ENCODE measurements at places on chromosomes 5 and 9.

- no peak for DNase-seq
These were observed 109.2 kb upstream of the SMIM23 start for GRCh38 chr5:171676286-171676944.

GRCh38 chr9:2018162-2018643 lies 3.1 kb downstream of the SMARCA2 start:
- DNase-seq = no peak

- no peak for DNase-seq
These were observed 388.6 kb upstream of the IRX2 start for GRCh38 chr5:3140117-3140516.

GRCh38 chr5:15943487-15943886 lies 236.1 kb downstream of the MARCHF11 start:
- DNase-seq = no peak

DNA sequence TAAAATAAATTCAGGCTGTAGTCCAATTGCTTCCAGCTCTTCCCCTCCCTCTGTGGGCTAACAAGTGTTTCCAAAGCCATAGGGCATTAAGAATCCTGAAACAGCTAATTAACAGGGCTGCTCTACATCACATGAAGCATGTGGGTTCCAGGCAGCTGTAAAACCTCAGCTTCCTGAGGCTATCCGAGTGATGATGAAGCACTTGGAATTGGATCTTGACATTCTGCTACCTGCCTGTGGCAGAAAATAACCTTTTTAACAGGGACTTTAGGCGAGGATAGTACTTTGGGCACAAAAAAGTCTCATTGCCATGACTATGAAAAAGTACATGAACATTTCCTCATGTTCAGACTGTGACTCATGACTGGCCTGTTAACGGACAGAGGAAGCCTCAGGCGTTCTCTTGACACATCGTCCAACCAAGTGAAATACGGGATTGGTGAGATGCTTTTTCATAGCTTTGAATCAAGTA lies 107.2 kb downstream of the PDE4D start:
- no peak for DNase-seq

DNA sequence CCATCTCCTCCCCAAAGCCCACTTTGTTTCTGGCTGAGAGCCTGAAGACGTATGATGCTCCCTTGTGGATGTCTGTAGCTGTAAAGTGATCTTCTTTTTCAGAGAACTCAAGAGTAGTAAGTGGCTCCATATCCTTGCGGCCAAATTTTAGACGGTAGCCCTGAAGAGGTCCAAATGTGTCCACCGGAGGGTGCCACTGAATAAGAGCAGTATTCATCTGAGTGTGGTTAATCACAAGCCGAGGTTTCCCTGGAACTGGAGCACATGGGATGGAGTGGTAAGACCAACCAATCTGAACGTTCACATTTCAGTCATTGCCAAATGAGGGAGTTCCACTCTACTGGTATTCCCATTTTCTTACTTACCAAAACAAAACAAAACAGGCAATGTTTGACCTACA lies 686.5 kb upstream of the DMAC1 start:
- DNase-seq = no peak

DNA sequence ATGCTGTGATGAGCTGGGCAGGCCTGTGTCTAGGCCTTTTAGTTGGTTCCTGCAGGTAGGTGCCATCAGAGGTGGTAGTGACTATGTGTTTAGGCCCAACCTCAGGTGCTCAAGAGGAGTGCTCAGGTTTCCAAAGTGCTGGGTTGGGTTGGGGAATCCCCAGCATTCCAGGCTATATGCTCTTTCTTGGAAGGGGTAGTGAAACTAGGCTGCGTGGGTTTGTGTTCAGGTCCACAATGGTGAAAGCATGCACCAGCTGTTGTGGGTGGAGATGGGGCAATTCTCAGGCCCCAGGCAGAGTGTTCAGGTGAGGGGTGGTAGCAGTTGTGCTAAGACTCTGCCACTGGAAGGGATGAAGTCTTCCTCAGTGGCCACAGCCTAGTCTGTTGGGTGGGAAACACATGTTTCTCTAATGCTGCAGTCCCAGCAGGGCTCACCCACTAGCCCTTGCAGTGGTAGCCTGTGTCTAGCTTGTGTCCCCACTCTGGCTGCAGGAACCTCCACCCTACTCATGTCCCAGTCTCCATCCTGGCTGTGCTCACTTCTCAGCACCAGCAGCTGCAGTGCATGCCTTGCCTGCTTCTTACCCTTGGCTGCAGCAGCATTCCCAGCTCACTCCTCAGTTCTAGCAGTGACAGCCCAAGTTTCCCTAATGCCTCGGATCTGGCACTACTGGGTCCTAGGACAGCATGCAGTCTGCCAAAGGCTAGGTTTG lies 78.9 kb downstream of the FAM170A start:
- no peak for DNase-seq

GRCh38 chr9:76161106-76161505 lies 233.1 kb downstream of the RFK start:
- DNase-seq = no peak

DNA sequence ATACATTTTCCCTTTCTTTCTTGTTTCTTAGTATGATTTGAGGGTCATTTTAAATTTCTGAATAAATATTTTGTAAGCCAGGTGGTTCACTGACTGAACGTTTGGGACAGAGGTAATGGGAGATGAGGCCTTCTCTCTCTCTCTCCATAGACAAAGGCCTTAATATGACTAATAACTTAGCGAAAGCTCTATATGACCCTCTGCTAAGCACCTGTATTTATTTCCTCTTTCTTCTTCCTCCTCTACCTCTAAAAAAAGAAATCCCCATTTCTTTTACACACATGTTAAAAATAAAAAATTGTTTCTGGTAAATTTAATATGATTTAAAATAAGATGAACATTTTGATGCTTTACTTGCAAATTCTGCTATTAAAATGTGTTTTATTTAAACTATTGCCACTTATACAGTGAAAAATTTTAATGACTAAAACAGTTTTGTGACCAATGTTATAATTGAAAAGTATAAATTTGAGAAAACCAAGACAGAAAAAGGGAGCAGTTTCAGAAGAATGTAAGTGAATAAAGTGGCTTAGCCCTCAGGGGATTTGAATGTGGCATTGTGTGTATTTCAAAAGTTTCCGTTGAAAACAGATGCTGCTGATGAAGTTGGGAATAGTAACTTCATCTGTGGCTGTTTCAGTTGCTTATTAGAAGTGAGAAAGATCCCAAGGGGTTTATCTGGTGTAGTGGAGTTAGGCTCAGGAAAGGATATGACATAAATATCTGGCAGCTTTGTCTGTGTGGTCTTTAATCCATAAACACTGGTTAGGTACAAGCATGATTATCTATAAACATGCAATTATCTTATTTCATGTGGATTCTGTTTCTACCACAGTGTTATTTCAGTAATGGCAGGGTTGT lies 128.6 kb upstream of the GRHPR start:
- DNase-seq = no peak

GRCh38 chr5:175772747-175773533 lies 98.4 kb upstream of the CPLX2 start:
- no peak for DNase-seq

DNA sequence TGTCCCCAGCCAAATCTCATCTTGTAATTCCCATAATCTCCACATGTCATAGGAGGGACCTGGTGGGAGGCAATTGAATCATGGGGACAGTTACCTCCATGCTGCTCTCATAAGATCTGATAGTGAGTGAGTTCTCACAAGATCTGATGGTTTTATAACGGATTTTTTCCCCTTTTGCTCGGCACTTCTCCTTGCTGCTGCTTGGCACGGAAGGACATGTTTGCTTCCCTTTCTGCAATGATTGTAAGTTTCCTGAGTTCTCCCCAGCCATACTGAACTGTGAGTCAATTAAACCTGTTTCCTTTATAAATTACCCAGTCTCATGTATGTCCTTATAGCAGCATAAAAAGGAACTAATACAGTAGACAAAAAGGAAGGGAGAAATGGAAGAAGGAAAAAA lies 76.7 kb upstream of the CCNG1 start:
- no peak for DNase-seq

DNA sequence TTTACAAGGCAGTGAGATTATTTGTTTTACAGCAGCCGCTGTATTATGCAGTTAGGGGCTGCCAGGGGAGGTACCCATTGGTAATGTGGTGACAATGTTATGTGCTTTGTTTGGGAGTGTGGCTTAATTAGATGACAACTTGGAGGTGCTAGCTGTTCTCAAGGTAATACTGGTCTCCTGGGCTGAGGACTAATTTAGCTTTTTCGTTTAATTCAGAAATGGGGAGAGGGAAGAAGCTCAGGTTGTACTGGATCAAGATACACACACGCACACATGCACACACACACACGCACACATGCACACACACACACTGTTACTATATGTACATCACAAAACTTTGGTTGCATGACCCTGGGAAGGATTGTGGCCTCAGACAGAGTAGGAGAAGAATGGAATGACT lies 37.9 kb downstream of the CFAP77 start:
- DNase-seq = no peak

- DNase-seq = no peak
These were observed 232.3 kb downstream of the FANCC start for GRCh38 chr9:95085036-95085770.

DNA sequence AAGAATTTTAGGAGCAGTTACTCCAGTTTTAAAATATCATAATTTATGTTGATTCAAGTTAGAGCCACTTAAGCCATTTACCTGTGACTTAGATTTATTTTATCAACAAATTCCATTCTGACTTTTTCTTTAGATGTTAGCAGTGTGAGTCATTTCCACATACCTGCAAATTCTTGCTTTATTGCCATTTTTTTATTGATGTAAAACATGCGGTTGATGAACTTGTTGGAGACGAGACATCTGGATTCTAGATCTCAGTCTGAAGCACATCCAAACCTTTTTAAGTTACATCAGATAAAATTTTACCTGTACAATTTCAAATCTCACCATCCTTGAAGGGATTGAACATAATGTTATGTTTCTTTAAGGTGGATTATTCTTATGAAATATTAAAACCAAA lies 240.9 kb downstream of the IRX1 start:
- DNase-seq = no peak

DNA sequence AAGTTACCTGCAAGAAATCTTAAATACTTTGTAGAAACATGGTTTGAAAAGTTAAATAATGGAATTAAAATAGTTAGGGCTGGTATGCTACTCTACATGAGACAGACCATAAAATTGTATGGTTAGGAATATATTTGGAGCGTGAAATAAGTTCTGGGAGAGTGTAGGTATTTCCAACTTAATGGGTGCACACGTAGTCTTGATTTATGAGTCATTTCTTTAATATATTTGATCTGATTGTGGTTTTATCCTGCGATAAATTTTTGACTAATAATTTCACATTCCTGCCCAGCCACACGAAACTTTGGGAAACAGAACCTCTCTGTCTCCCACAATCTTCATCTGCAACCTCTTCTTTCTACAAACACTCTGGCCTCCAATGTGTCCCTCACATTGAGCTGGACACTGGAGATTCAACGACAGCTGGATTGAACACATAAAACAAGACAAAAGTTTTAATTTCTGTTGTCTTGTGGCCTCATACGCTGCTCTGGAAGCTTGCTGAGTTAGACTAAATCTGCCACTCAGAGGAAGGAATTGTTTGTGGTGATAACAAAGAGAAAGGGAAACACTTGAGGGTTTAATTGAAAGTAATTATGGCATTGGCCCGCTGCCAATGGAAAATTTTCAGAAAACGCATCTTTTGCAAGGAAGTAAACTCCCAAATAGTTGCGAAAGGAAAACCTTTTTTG lies 201.8 kb upstream of the ZNF608 start:
- DNase-seq = no peak

DNA sequence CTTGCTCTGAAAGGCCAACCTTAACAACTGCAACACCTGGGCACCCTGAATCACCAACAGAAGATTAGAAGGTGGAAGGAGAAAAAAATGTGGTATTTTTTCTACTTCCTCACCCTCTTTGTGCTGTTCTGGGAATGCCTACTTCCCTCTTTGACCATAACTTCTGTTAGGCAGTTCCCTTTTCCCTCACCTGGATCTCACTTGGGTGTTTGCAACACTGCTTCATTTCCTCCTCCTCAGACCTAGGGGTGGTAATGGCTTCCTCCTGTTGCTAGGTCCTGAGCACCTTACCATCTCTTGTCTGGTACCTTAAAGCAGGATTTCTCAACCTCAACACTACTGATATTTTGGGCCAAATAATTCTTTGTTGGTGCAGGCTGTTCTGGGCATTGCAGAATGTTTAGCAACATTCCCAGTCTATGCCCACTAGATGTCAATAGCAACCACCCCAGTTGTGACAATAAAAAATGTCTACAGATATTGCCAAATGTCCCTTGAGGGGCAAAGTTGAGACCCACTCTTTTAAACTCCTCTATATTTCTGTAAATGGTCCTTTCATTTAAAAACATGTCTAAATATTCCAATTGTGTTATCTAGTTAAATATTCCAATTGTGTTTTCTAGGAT lies 300.0 kb upstream of the VLDLR start:
- DNase-seq = no peak

DNA sequence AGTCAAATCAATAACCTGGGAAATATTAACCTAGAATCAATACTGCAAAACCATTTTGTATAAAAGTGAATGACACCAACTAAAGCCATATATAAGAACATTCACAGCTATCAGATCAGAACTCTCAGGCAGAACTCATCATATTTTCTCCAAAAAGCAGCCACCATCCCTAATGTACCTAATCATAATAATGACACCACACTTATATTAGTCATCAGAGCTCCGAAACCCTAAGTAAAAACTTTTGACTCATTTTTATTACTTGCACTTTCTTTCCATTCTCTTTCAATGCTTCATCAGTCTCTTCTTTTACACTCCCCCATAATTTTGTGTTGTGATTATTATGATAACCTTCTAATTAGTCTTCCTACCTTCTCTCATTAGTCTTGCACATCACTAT lies 45.3 kb downstream of the INSL6 start:
- DNase-seq = no peak

- no peak for DNase-seq
These were observed 142.7 kb downstream of the PIP5K1B start for GRCh38 chr9:68847765-68848164.

DNA sequence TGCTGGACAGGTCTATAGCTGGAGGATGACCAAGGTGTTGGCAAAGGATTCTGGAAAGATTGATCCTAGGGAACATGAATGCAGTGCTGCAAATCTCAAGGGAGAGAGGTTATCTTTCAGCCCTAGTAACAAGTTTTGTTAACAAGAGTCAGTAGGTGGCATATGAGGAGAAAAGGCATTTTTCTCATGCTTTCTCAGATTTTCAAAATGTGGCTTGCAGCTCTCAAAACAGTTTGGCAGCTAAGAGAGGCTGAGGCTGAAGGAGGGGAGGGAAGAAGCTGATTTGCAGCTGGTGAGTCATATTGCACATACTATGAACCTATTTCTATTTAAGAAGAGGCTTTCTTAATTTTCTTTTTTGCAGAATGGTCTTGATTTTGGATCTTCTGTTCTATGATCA lies 64.3 kb upstream of the PCA3 start:
- no peak for DNase-seq

DNA sequence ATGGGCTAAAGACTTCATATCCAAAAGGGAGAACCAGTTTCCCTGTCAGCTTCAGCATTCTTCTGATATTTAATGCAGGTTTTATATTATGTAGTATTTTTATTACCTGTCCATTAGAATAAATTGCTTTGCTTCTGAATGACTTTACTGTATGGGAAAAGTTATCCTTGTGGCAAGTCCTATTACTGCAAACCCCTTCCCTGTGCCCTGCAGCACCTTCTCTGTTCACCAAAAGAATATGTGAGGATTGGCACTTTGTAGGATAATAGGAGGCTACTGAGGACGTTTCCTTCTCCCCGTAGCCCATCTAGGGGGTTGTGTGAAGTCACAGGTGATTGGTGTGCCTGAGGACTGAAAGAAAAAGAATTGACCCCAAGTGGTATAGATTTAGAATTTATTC lies 296.1 kb downstream of the KDM4C start:
- DNase-seq = no peak

GRCh38 chr9:136485049-136486045 lies 2.5 kb upstream of the SEC16A start:
- DNase-seq = peak; percentile 71

GRCh38 chr5:67179697-67180361 lies 16.8 kb downstream of the CD180 start:
- DNase-seq = no peak
